ENCODE measurements at places on chromosomes 12 and 14. TPM values are rescaled to one million over a fixed set of nuclear protein-coding genes. Genes with fewer than 3 reads are reported as not detected.

KRT2 gene
- total RNA-seq, result not detected

KCNK13 gene
- 0.24 TPM for total RNA-seq

COQ6 gene
- total RNA-seq, result 29.7 TPM

CNTN1 gene
- 41.5 TPM for total RNA-seq

OR6C2 gene
- not detected for total RNA-seq

INSM2 gene
- total RNA-seq, result not detected
